ENCODE measurements at places on chromosomes 7 and 10.

GRCh38 chr7:84548366-84549365 lies 354.1 kb upstream of the SEMA3A start:
- DNase-seq, result peak; percentile 89

GRCh38 chr10:19877466-19878255 lies 61.4 kb downstream of the PLXDC2 start:
- no peak for DNase-seq

DNA sequence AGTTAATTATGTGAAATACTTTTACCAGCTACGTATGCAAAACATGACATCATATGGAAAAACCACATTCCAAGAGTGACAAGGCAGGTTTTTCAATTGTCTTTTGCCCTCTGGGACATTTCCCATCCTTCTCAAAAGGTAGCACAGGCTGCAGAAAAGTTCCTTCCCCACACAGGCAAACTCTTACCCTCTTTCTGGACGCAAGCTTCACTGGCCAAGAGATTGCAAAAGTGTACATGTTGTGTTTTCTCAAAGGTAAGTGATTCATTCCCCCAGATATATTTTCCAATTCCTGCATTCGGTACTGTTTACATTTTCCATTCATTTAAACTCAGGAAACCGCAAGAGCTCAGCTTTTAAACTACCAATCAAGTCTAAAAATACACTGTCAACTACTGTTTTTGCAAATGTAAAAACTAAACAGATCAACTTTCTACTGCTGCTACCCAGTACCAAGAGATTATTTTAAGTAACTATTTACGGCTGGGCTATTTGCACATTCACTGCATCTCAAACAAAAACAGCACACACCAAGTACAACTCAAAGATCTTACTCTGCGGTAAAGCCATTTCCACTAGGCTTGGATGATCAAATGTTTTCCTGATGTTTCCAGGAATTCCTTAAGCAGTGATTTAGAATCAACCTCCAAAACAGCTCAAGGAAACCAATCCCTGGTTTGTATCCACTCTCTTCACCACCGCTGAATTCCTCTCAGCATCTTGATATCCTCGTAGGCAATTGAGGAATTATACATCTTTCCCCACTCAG lies 233.6 kb upstream of the CCDC6 start:
- peak; percentile 61 for DNase-seq

DNA sequence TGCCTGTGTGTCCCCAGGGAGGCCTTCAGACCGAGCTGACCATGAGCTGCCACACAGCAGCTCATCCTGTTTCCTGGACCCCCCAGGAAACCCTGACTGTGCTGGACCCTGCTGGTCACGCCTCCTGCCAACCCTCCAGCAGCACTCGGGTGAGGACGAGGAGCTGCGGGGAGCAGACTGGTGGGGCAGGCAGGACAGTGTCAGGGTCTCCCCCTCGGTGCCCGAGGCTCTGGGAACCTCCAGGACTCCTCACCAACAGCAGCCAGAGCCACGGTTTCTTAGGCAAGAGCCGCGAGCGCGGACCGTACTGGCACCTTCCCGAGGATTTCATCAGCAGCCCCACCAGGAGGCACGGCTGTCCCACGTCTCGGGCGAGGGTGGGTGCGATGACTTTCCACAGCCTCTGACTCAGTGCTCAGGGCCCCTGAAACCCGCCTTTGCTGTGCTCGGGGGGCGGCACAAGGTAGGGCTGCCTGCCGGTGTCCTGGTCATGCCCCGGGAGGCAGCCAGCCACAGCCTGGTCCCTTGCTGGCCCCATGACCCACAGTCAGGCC lies 186.9 kb downstream of the ELFN1 start:
- no peak for DNase-seq

GRCh38 chr10:113386005-113386404 lies 166.8 kb upstream of the HABP2 start:
- DNase-seq, result peak; percentile 81

DNA sequence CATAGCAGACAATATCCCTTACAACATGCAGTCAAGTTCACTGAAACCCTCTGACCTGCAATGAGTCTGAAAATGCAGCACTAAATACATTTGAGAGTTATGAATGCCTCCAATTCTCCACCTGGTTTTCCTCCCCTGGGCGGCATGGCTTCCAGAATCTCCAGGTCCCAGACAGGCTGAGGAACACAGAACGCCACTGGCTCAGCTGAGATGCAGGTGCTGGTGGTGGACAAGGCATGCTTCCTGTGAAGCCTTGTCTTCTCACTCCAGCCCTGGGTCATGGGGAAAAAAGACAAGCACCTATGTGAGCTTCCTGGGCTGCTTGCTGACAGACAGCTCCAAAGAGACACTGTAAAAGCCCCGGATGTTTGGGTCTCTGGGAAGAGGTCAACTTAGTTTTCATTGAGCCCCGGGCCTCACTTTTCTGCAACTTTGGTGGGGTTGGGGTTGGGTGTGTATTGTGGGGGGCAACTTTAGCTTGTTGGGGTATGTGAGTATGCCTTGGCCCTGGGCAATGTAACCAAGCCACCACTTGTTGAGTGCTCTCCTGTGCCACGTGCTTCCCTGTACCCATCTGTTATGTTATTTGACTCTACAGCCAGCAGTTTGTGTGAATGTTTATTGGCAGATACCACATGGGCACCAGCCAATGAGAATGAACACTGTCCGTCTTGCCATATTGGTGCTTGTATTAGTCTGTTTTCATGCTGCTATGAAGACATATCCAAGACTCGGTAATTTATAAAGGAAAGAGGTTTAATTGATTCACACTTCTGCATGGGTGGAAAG lies 127.8 kb downstream of the EMX2 start:
- DNase-seq, result no peak

- no peak for DNase-seq
Observed at GRCh38 chr10:32751582-32751981, 206.4 kb downstream of the ITGB1 start.
